ENCODE measurements at places on chromosomes 11 and 22.

- no peak for DNase-seq
These were observed 13.2 kb upstream of the AMPD3 start for GRCh38 chr11:10441652-10442503.

- DNase-seq, result no peak
These were observed 1.8 kb upstream of the PRG2 start for GRCh38 chr11:57392066-57392762.

- DNase-seq, result no peak
These were observed 720.1 kb downstream of the BRD1 start for GRCh38 chr22:49107561-49107960.

DNA sequence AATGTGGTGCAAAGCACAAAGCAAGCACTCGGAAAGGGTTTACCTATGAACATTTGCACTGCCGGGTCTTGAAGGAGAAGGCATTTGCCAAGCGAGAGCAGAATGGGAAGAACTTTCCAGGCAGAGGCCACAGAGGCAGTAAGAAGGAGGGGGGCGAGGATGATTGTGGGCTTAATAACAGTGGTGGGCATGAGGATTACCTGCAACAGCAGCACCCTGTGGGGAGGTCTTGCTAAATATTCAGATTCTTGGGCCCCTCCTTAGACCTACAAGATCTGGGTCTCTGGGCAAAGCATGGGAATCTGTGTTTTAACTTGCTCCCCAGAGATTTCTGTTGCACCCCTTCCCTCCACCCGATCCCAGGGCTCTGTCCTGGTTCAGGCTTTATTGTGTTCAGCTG lies 75.1 kb upstream of the ZBED5 start:
- no peak for DNase-seq

GRCh38 chr11:33694346-33695050 lies 6.1 kb downstream of the C11orf91 start:
- DNase-seq, result no peak

- DNase-seq, result no peak
These were observed 107.8 kb upstream of the MTNR1B start for GRCh38 chr11:92861634-92862033.

GRCh38 chr22:20550851-20551744 lies 43.7 kb downstream of the MED15 start:
- DNase-seq, result no peak

DNA sequence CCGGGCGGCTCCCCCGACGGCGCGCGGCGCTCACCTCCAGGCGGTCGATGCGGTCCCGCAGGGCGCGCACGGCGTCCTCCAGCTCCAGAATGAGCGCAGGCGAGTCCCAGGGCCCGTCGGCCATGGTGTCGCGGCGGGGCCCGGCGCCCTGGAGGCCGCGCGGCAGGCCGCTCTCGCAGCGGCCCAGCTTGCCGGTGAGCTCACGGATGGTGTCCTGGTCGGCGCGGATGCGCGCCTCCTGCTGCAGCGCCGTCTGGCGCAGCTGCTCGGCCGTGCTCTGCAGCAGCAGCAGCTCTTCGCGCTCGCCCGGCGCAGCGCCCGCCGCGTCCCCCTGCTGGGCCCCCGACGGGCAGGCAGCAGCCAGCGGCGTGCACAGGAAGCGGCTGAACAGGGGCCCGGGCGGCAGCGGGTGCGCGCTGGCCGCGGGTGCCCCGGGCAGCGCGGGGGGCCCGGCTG lies 599 bp downstream of the NPTXR start:
- peak; percentile 10 for DNase-seq

DNA sequence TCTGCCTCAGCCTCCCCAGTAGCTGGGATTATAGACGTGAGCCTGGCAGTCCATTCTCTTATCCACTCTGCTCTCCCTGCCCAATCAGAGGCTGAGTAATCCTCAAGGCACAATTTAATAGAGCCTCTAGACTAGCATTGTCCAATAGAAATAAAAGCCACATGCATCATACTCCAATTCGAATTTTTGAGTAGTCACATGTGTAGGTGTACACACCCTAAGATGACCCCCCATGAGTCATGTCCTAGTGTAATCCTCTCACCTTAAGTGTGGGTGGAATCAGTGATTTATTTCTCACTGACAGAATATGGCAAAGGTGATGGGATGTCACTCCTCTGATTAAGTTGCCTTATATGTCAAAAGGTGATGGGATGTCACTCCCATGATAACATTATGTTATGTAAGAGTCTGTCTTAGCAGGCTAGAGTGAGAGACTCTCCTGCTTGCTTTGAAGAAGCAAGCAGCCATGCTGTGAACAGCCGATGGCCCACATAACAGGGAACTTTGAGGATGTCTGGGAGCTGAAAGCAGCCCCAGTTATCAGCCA lies 61.3 kb downstream of the MN1 start:
- no peak for DNase-seq

DNA sequence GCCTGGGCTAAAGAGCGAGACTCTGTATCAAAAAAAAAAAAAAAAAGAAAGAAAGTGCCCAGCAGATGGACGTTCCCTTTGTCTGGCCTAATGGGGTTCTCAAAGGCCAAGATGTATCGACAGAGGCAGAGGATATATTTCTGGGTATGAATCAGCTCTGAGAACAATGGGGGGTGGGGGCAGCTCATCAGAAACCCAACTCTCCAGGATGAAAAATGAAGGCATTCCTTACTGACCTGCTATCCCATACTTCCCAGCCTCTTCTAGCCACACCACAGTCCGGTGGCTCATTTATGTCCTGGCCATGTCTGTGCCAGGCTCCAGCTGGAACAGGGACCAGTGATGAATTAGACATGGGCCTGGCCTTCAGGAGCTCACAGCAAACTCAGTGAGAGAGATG lies 15.2 kb upstream of the POLD3 start:
- DNase-seq, result no peak

- no peak for DNase-seq
These were observed 8.4 kb downstream of the SLC25A45 start for GRCh38 chr11:65373839-65374580.

GRCh38 chr11:110505528-110506284 lies 76.0 kb downstream of the FDX1 start:
- no peak for DNase-seq

DNA sequence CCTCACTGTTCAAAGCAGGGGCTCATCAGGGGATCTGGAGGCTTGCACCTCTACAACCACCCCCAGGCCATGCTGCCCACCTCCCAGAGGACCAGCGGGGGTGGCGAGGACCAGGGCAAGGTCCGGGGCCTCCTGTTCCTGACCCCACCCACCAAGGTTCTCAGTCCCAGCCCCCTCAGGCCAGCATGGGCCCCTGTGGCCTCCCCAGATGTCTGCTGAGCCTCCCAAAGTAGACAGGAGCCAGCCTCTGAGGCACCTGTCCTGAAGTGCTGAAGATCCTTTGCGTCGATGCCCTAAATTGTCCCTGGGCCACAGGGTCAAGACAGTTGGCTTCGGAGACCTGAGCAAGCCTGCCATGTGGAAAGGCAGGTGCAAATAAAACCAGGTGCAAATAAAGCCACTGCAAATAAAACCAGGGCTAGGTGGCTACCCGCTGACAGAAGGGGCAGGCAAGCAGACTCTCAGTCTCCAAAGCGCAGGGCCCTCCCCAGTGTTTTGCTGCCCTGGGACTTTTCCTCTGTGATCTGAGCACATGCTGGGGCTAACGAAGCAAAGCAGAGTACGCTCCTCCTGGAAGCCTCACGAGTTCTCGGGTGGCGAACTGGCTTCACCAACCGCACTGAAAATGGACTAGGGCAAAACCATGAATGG lies 22.4 kb upstream of the ARFGAP3 start:
- DNase-seq, result no peak

DNA sequence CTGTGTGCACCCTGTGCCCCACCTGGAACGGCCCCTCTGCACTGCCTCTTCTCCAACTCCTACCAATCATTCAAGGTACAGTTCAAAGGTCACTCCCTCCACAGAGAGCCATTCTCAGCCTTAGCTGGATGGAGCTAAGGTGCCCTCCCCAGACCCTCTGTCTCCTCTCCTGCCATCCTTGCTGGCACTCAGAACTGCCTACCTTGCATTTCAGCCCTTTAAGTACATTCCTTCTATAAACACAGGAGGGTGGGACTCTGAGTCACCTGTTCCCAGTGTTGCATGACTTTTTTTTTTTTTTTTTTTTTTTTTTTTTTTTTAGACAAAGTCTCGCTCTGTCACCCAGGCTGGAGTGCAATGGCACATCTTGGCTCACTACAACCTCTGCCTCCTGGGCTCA lies 8.6 kb downstream of the TTLL1 start:
- no peak for DNase-seq

- DNase-seq, result no peak
These were observed 25.2 kb downstream of the GRAP2 start for GRCh38 chr22:39925909-39926679.

- DNase-seq, result no peak
These were observed 25.7 kb downstream of the MYH9 start for GRCh38 chr22:36362075-36362474.

GRCh38 chr22:29323641-29324040 lies 8.1 kb upstream of the RASL10A start:
- no peak for DNase-seq

- DNase-seq, result no peak
These were observed 1281.8 kb upstream of the TENM4 start for GRCh38 chr11:80722629-80723028.

GRCh38 chr22:27873472-27873871 lies 45.6 kb downstream of the PITPNB start:
- no peak for DNase-seq

DNA sequence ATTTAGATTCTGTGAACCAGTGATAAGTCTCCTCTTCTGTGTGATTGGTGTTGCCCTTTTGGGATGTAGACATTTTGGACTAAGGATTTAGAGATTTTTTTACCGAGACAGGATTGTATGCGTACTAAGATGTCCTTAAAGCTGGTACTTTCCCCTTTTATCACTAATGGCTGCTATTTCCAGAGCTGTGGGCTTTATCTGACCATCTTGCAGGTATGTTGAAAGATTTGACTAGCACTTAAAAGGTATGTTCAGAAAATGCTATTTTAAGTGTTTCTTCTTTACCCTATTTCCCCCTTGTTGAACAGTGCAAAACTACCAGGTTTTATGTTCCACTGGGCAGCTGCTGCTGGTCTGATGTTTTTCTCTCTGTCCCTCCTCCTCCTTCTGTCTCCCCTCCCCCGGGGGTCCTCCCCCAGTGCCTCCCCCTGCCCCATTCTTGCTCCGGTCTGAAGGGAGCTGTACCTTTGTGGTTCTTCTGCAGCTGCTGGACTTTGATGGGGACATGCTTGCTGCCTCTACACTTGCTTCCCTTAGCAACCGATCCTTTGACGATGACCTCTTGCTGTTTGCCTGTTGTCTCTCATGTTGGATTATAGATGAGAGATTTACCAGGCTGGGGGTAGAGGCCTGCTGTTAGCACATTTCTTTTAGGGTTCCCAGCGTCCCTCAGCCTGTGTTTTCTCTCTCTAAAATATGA lies 59.6 kb downstream of the ZNRF3 start:
- DNase-seq, result no peak

- no peak for DNase-seq
These were observed 17.3 kb downstream of the CD5 start for GRCh38 chr11:61119571-61119970.

- no peak for DNase-seq
These were observed 280.7 kb upstream of the PLET1 start for GRCh38 chr11:112541140-112542046.

GRCh38 chr22:36977947-36978660 lies 41.1 kb downstream of the TST start:
- DNase-seq, result peak; percentile 76

DNA sequence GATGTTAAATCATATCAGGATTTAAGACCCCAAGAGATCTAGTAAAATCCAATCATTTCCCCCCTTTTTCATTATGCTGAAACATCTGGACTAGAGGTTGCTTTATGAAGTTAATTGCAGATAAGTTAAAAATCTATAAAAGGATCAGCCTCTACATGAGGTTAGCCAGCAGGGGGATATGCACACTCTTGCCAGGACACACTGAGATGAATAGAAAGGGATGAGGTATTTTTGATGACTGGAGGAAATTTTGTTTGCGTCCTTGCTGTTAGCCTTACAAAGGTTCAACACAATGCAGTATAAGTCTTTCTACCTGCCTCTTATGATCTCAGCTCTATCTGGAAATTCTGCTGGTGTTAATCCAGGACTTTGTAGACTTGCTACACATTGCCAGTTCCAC lies 1034.3 kb downstream of the LRRC4C start:
- no peak for DNase-seq

DNA sequence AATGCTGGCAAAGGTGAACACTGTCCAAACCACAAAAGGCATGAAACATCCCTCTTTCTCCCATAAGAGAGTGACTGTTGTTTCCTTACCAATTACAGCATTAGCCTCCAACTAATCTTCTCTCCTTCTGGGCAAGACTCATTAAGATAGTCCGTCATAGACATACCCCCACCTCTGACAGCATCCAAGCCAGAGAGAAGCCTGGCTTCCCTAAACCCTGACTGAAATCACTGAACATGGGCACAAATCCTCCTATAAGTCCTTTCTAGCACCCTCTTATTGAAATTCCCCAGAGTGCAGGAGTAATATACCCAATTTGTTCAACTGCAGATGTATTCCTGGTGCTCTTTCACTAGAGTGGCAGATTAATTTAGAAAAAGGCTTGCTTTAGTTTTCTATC lies 1.7 kb upstream of the RNASEH2C start:
- DNase-seq, result no peak

DNA sequence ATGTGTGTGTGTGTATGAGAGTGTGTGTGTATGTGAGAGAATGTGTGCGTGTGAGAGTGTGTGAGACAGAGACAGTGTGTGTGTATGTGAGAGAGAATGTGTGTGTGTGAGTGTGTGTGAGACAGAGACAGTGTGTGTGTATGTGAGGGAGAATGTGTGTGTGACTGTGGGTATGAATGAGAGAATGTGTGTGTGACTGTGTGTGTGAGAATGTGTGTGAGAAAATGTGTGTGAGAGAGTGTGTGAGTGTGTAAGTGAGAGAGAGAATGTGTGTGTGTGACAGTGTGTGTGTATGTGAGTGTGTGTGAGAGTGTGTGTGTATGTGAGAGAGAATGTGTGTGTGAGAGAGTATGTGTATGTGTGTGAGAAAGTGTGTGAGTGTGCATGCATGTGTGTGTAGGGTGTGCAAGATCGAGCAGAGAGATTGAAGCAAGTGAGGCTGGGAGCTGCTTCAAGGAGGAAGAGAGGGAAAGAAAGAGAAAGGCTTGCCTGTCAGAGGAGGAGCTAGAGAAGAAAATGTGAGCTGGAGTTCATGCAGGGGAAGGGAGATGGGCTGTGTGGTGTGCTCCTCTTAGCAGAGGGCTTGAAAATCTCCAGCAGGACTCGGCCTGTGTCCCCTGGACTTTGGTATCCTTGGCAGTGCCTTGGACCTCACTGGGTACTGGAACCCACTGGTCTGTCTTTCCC lies 27.7 kb upstream of the TP53I11 start:
- no peak for DNase-seq

DNA sequence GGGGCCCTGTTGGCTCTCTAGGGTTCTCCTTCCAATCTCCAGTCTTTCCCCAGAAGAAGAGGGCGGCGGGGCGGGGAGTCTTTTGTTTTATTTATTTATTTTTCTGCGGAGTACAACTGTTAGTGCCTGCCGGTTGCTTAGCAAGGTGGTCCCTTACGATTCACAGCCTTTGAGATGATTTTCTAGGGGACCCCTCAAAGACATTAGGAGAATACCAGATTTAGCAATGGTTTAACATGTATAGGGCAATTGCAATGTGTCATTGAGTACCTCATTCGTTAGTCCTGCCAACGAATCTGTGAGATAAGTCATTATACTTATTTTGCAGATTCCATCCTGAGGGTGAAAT lies 307 bp upstream of the MRPL16 start:
- no peak for DNase-seq
